M059J (cell line): ENCODE measurements at places on chromosomes 3 and 15. TPM values are rescaled to one million over a fixed set of nuclear protein-coding genes. Genes with fewer than 3 reads are reported as not detected.

DNA sequence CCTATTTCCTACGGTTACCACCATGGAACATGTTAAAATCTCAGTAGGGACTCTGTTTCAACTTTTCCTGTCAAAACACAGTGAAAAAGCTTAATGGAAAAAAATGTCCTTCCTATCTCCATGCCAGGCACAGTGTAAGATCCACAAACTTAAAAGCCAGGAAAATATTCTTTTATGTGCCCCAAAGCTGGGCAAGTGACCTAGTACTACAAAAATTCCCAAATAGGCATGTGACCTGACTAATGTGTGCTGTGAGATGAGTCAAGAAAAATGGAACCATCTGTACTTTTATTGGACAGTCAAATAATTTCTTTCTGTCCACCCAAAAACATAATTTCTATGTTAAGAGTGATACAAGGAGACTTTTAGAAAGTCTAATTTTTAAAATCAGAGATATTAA is 406.0 kb downstream of the ZBTB20 start:
- DNase-seq = peak; percentile 47

The LYSMD4 gene
- total RNA-seq = 1.3 and 3.5 TPM in 2 replicates

The SENP5 gene
- total RNA-seq = 39.3 and 62.4 TPM in 2 replicates

The CEP63 gene
- total RNA-seq = 20.7 and 26.3 TPM in 2 replicates

GRCh38 chr15:78914027-78914764 is 30.6 kb downstream of the CTSH start:
- DNase-seq = no peak

The ADAMTS7 gene
- total RNA-seq = 0.25 and 0.79 TPM in 2 replicates
